H4 (cell line): ENCODE measurements at places on chromosomes 7 and 10.

DNA sequence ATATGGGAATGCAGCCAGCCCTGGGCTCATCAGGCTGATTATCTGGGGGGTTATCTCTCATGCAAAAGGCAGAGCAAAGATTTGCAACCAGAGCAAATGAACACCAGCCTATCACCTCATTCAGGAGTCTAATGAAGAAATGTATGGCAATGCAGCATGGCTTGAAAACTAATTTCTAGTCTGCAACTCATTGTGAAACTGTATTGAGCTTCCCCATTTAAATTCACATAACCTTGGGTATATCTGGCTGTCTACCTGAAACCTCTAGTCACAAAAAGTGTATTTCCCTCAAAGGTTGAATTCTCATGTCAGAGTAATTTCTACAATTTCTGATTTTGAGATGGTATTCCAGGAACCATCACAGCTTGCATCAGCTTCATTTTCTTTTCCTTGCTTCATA is 240.0 kb downstream of the SDHAF3 start:
- DNase-seq = no peak

DNA sequence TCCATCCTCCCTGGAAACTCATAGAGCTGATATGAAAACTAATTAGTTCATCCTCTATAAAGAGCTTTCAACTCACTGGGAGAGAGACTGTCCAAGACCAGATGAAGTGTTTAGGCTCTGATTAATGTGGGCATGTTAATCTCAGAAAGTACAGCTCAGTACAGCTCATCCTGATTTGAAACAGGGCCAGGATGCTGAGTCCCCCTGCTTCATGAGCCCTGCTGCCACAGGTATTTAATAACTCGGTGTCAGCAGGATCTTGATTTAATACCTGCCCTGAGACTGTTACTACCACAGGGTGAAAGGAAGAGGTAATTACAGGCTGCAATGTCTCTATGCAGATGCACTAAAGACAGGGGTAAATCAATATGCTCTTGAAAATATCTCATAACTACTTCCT is 10.8 kb downstream of the LMOD2 start:
- DNase-seq = no peak

DNA sequence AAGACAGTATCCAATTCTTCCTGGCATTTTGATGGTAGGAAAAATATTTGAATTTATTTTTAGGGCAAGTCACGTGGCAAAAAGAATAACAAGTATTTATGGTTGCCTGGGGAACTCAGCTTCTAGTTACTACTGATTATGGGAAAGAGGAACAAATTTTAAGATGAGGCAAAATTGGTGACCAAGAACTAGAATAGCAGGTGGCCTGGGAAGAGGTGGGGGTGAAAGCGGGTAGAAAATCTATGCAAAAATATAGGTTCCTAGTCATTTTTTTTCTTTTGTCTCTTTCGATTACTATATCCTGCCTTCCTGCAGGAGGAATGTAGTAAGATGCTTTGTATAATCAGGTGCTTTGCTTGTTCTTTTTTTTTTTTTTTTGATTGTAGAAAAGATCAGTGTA is 27.8 kb downstream of the ENTPD1 start:
- DNase-seq = no peak

DNA sequence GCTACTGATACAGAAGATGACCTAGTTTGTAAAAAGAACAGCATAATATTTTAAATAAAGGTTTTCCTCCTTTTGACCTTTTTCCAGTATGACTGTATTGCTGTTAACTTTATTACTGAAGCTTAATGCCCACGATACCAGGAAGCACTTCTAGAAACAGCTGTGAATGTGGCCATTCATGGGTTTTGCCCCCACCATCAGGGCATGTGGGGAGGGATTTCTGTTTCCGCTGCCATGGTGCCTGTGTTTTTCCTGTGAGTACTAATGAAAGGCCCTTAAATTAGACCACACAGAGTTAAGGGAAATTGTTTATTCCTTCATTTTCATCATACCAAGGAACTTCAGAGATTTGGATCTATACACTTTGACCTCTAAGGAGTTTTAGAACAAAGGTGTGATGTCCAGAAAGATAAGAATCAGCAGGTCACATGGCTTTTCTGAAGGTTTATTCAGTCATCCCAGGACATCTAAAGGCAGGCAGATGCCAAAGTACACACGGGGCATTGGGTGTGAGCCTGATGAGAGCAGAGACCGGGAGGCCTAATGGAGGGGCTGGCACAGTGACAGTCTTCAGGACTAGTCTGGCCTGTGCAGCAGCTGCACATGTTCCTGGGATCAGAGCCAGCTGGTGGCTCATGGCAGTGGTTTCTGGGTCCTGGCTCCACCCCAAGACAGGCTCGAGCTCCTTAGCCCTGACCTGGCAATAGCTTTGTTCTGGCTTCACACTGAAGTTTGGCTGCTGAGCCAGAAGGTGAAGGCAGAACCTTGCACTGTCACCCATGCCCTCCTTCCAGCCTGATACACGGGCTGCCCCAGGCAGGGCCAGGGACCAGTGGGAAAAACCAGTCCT is 190.9 kb downstream of the REEP3 start:
- peak; percentile 99 for DNase-seq

DNA sequence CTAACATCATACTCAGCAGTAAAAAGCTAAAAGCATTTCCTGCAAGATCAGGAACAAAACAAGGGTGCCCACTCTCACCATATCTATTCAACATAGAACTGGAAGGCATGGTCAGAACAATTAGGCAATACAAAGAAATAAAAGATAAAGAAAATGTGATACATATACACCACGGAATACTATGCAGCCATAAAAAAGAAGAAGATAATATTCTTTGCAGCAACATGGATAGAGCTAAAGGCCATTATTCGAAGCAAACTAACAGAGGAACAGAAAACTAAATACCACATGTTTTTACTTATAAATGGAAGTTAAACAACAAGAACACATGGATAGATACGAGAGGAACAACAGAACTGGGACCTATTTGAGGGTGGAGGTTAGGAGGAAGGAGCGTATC is 652.7 kb downstream of the GRID1 start:
- DNase-seq = no peak

- DNase-seq = no peak
Observed at GRCh38 chr10:113681533-113682470, 2.1 kb downstream of the CASP7 start.

- no peak for DNase-seq
Observed at GRCh38 chr10:102423372-102423968, 2.8 kb downstream of the FBXL15 start.

GRCh38 chr7:786472-787255 is 45.6 kb upstream of the SUN1 start:
- peak; percentile 63 for DNase-seq

DNA sequence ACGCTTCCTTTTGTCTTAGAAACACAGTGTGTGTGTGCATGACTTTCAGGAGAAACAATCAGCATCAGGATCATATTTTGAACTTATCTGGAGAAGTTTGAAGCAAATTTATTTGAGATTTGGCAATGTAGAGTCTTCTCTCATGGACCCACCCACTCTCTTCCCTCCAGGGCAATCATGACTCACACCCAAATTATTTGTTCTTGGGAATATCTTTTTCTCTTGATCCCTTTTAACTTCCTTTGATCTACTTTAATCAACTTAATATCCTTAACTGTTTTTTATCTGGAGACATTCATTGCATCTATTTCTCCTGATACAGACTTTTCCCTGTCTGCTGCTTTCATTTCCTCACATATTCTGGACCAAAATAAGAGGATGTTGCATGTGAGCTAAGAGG is 1174.3 kb downstream of the GATA3 start:
- DNase-seq = no peak

DNA sequence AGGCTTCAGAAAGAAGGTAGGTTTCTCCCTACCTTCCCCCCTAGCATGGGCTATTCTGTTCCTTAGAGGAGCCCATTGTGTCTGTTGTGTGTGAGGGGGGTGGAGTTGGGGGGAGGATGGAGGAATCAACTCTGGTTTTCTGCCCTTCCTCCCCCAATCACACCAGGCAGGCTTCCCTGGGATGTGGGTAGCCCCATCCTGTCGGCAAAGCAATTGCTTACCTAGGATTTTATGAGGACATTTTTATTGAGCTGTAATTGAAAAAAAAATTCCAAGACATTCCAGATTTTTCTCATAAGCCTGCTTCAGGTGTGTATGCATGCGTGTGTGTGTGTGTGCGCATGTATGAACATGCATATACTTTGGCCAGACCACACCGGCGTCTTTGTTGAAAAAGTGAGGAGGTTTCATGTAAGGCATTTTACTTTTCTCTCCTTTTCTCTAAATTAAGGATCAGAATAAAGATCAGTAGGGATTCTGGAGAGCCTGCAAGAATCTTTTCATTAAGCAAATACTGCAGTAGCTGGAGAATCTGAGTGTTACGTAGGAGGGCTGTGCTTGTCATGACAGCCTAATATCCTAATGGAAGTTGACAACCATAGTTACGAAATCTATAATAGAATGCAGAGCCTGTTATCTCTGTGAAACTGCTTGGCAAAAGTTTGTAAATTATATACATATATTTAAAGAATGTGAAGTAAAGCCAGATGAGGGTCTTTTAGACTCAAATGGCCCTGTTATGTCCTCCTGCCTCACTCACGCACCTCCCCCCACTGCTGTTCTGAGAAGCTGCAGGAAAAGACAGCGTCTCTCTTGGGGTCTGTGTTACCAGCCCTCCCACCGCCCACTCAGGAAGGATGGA is 27.3 kb upstream of the SAMD8 start:
- no peak for DNase-seq

DNA sequence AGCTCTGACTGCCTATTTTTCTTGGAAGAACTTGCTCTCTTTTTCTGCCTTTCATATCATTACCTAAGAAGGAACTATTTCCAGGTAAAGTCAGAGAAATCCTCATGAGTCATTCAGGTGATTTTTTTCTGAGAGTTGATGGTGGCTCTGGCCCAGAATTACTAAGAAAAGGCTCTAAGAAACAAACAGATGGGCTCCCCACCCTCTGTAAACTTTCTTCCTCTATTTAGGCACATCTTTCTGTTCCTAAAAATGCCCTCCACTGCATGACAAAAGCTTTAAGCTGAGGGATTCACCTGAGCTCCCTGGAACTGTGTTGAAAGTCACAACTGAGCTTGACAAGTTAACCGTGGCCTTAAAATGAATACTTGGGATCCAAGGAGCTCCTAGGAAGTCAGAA is 1.6 kb downstream of the OLAH start:
- DNase-seq = no peak

GRCh38 chr7:122064971-122065370 is 79.1 kb downstream of the AASS start:
- no peak for DNase-seq

- DNase-seq = peak; percentile 68
Observed at GRCh38 chr7:132077971-132078685, 498.1 kb downstream of the PLXNA4 start.

- no peak for DNase-seq
Observed at GRCh38 chr7:68417002-68417401, 1181.3 kb upstream of the AUTS2 start.

DNA sequence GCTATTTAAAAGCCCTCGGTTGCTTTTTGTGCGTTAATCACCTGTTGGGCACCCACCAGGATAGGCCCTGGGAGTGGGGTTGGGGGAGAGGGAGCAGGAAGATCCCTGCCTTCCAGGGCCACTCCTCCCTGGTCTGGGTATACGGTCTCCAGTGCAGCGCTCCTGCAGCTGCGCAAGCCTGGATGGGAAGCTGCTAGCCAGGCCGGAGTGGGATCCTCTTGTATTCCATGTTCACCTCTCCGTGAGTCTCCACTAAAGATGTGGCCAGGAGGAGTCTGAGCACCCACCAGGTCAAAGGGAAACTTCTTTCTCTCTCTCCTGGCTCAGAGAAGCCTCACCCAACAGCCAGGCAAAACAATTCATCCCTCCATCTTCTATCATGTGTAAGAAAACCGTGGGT is 78.8 kb upstream of the ANLN start:
- DNase-seq = no peak

DNA sequence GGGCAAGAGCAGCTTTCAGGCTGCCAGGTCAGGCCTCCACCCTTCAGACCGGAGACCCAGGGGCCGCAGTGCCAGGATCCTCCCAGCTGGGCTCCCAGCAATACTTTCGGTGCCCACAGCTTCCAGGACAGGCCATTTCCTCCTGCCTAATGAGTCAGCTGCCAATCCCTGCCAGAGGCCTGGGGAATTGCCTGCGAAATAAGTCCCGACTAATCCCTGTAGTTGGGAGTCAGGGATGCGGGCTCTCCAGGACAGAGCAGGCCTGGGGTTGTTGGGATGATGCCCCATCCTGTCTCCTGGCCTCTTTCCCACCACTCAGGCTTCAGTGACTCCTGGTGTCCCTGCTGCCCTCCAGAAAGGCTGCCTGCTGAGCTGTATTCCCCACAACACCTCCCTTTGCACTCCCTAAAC is 143.5 kb upstream of the UNC5B start:
- peak; percentile 51 for DNase-seq

GRCh38 chr10:96441322-96441885 is 72.3 kb downstream of the TLL2 start:
- DNase-seq = no peak

DNA sequence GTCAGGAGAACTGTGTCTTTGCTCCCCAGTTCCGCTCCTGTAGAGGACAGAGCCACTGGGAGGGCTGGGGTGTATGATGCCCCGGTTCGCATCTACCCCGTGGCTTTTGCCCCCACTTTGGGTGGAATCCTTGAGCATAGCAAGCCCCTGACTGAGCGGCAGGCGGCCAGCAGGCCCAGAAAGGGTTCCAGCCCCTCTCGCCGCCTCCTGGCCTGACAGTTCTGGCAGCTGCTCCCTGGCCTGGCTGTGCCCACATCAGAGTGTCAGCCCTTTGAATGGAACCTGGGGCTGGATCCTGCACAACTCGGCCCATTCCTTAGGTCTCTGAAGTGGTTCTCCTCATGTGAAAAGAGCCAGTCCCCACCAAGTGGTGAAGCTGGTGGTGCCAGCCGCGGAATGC is 106.7 kb downstream of the GRK5 start:
- DNase-seq = no peak

DNA sequence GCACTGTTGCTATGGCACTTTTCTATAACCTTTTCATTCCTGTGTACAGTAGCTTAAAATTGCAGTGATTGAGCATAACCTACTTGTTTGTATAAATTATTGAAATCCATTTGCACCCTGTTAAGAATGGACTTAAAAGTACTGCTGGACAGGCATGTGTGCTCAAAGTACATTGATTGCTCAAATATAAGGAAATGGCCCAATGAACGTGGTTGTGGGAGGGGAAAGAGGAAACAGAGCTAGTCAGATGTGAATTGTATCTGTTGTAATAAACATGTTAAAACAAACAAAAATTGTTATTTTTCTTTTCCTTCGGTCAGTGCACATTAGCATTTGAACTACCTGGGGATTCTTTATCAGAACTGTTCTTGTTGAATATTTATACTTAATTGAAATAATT is 57.1 kb upstream of the BAMBI start:
- DNase-seq = no peak

DNA sequence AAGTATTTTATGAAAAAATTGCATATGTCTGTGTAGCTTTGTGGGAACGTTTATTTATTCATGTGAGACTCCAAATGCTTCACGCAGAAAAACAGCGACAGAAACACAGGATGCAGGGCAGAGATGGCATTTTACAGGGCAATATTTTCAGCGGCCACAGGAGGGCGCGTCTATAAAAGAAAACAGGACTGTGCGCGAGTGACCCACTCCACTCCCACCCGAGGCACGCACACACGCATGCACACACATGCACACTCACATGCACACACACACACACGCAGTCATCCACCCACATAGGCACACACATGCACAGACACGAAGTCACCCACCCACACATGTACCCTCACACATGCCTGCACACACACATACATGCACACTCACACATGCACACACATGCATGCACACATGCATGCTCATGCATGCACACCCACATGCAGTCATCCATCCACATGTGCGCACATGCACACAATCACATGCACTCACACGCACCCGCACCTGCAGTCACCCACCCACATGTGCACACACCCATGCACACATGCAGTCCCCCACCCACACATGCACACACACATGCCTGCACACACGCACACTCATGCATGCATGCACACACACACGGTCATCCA is 96.3 kb downstream of the DNAJB6 start:
- no peak for DNase-seq
